ENCODE measurements at places on chromosomes 4 and X.

GRCh38 chrX:147935156-147935758 is 23.5 kb downstream of the FMR1 start:
- no peak for DNase-seq

DNA sequence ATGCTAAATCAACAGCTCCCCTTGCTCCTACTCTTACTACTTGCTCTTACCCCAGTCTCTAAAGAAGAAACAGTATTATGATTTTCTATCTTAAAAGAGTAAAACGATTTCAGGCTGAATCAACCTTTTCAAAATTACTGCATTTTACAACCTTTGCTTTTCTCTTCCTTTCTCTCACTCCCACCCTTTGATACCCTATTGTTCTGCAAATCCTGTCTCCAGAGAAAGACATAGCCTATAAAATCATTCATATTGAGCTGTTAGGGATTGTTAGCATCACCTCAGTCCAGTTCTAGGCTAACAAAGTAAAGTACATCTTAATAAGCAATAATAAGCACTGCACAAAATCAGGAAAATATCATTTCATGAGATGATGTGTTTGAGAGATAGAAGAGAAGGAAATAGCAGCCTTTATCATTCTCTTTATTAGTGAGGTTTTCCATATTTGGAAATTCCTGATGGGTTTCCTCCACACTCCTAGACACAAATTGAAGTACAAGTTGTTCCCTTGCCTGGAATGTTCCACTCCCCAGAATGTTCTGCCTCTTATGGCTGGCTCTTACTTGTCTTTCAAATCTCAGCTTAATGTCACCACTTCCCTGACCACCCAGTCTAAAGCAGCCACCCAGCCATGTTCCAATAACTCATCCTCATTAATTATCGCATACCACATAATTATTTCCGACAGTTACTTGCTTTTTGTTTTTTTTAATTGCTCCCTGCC is 219.7 kb downstream of the PALLD start:
- DNase-seq: no peak

DNA sequence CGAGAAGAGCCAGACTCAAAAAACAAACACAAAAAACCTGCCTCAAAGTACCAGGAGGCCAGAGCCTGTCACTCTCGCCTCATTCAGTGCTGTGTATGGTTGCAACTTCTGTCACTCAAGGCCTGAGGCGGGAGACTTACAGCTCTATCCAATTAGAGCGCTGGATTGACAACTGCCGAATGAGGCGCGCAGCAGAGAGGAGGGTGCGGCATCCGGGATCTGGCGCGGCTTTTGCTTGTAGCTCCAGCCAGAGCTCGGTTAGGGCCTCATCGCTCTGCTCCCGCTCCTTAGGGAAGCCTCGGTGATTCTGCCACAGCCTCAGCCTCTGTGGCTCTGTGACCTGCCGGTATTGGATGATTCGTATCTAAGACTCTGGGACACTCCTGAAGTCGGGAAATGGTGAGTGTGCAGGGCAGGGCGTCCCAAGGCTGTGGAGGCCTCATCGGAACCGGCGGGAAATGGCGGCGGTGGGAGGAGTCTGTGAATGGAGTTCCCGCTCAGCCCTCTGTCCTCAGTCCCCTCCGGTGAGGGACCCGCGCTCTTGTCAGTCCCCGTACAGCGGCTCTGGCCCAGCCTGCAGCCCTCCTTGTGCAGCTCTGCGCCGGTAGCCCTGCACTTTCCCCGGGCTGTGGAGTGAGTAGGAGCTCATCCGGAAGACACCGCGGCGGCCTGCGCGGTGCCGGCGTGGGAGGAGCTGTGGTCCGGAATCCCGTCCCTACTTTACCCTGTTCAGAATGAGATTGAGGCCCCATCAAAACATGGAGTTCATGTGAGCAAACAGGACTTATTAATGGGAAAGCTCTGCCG is at the start of gene ZNF718:
Gene ZNF718, plus strand, starts transcription at position 227 of the 807 bp plus-strand sequence. Its CDS starts 170 bp downstream, at position 397.
- peak; percentile 87 for DNase-seq

DNA sequence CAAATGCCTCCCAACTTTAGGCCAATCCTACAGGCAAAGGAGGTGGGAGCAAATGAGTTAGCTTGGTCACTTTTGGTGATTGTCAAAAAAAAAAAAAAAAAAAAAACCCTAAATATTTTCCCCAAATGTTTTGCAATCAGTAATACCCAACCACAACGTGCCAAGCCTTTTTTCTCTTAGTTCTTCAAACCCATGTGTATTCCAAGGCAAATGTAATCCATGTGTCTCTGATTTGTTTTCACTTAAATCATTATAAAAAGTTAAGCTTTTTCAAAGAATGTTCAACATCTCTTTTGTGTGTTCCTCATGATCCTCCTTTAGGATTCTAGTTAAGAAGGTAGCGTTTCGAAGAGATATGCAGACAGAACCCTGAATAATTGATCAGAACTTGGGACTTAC is 328.4 kb downstream of the PAPSS1 start:
- DNase-seq: no peak

DNA sequence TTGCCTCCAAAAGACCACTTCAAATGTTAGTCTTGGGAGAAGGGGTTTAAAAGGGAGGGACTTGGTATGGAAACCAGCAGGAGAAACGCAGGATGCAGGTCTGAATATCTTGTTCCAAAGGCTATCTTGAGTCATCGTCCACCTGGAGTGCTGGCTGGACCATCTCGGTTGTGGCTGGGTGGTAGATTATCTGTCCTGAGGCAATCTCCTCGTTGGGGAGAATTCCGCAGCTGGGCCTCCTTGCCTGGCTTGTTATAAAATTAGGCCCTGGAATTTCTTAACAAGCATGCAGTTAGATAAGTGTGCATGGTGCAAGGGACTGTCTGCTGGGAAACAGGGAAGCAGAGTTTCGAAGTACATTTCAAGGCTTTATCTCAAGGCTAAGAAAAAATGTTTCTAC is 2045.7 kb upstream of the TENM3 start:
- no peak for DNase-seq

GRCh38 chr4:168409089-168409801 is 71.0 kb downstream of the DDX60L start:
- DNase-seq: no peak

GRCh38 chrX:22134681-22135080 is 102.6 kb downstream of the PHEX start:
- no peak for DNase-seq

- no peak for DNase-seq
Measured at GRCh38 chrX:116204932-116205331, 34.4 kb downstream of the AGTR2 start.

DNA sequence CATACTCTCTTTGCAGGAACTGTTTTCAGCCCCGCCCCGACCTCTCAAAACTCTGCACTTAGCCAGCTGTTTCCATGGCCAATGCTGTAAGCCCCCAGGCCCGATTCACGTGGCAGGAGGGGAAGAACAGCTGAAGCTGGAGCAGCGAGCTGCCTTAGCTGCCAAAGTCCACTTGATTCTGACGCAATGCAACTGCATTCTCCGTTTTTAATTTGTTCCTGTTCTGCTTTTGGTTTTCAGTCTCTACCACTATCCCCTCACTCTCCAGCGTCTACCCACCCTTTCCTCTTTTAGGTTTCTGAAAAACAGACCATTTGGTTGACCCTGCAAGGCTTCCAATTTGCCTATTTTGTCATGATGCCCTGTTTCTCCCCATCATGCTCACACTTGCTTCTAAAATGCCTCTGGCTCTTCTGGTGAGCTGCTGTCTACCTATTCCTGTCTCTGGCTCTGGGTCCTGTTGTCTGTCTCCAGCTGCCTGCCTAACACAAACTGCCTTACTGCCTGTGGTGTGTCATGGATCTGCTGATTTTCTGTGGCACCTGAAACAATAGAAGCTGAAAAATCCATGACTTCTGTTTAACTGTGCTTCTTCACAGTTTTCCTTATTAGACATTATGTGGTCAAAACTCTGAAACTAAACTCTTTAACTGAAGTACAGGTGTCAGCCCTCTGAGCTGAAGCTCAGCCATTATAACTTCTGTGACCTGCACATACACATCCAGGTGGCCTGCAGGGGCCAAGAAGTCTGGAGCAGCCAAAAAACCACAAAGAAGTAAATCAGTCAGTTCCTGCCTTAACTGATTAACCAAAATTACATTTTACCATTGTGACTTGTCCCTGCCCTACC is 160.5 kb upstream of the AGTR2 start:
- no peak for DNase-seq

- DNase-seq: no peak
Measured at GRCh38 chrX:122625821-122626220, 558.3 kb upstream of the GRIA3 start.

GRCh38 chr4:94831607-94832006 is 73.9 kb downstream of the BMPR1B start:
- no peak for DNase-seq

- no peak for DNase-seq
Measured at GRCh38 chr4:211033-211511, 86.8 kb downstream of the ZNF718 start.

DNA sequence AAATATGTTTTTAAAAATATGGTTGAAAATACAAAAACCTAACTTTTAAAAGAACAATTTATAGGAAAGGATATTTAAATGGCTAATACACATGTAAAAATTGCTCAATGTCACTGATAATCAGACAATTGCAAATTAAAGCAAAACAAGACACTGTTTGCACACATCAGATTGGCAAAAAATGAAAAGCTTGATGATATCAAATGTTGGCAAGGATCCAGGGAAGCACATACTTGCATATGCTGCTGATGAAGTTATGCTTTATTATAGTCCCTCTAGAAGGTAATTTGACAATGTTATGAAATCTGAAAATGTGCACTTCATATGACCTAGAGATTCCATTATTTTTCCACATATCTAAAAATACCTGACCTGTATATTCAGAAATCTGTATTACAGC is 45.7 kb upstream of the EPGN start:
- no peak for DNase-seq

- no peak for DNase-seq
Measured at GRCh38 chr4:32884198-32884597, 2164.0 kb downstream of the PCDH7 start.

DNA sequence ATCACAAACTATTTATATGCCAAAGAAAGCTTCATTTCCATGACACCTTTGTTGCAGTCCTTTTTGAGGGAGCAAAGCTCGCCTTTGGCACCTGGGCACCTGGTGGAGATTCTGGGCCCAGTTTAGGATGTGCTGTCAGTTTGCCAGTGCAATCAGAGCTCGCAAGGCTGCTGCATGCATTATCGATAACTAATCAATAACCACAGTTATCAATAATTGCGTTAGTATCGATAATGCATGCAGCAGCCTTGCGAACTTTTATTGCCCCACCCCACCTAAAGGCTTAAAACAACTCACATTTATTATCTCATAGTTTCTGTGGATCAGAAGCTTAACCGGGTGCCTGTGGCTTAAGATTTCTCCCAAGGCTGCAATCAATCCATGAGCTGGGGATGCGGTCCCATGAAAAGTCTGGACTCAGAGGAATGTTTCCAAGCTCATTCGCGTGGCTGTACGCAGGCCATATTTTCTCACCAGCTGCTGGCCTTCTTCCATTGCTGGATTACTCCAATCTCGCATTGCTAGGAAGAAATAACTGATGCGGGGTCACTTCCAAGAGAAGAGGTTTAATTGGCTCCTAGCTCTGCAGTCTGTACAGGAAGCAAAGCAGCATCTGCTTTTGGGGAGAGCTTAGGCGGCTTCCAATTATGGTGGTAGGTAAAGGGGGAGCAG is 6.2 kb upstream of the AFAP1 start:
- peak; percentile 31 for DNase-seq

DNA sequence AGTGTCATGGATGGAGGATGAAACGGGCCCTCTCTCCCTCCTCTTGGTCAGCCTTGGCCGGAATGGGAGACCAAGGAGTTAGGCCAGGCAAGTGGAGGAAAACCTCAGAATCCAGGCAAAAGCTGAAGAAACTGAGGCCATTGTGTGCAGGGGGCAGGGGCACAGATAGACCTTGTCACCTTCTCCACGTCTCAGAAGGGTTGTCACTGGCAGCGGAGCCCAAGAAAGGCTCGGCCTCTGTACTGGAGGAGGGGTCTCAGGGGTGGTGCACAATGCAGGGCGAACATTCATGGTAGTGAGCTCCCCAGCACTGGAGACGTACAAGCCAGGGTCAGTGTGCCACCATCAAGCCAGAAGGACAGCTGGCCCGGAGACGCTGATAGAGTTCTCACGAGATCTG is 139.5 kb downstream of the CPZ start:
- no peak for DNase-seq

GRCh38 chr4:80608281-80608980 is 272.9 kb downstream of the CFAP299 start:
- DNase-seq: no peak

DNA sequence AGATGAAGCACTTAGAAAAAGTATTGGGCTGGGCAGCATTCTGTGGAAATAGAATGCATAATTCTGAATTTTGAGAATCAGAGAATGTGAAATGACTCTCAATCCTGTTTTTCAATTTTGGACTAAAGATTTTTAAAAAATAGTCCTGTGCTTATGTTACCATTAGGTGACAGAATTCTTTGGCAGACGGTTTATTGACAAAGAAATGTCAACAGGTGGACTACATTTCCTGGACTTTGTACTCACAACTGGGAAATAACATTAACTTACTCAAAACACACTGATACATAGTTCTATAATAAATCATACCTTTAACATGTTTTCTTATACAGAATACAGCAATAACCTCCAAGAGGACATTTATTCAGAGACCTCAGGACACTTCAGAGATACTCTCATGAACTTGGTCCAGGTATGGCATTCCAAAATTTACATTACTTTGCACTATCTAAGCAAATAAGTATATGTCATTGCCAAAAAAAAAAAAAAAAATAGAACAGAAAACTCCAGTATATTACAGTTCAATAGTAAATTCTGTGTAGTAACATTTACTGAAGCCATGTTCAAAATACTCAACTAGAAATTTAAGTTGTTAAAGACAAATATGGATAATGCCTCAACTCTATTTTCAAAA is 72.7 kb downstream of the ANXA10 start:
- DNase-seq: no peak

DNA sequence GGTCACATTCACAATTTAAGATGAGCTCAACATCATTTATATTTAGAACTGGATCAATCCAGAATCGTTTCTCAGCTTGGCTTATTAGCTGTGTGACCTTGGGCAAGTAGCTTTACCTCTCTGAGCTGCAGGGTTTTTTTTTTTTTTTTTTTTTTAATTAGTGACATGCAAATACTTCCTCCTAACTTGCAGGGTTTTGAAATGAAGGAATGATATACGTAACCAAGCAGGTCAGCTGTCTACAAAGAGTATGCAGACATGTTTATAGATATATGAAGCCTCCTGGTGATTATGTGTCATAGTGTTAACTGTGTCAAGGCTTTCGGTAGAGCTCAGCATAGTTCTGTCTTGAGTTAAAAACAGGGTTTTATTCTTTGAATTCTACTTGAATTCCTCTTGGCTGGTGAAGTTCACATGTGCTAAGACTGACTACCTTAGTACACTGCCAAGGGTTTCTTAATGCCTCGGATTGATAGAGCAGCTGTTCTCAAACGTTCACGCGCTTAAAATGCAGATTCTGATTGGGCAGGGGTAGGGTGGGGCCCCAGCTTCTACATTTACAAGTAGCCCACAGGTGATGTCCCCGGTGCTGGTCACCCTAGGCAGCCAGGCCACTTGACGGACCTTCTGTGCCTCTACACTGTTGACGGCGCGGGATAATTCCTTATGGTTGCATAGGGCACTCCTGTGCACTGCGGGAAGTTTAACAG is 654 bp upstream of the STS start:
- DNase-seq: peak; percentile 26

- DNase-seq: no peak
Measured at GRCh38 chr4:184215709-184216328, 1.9 kb downstream of the ENPP6 start.
